ENCODE measurements at places on chromosomes 16 and 17.
A peak's percentile ranks its signal among the peaks of the same experiment; 100 is the strongest.

DNA sequence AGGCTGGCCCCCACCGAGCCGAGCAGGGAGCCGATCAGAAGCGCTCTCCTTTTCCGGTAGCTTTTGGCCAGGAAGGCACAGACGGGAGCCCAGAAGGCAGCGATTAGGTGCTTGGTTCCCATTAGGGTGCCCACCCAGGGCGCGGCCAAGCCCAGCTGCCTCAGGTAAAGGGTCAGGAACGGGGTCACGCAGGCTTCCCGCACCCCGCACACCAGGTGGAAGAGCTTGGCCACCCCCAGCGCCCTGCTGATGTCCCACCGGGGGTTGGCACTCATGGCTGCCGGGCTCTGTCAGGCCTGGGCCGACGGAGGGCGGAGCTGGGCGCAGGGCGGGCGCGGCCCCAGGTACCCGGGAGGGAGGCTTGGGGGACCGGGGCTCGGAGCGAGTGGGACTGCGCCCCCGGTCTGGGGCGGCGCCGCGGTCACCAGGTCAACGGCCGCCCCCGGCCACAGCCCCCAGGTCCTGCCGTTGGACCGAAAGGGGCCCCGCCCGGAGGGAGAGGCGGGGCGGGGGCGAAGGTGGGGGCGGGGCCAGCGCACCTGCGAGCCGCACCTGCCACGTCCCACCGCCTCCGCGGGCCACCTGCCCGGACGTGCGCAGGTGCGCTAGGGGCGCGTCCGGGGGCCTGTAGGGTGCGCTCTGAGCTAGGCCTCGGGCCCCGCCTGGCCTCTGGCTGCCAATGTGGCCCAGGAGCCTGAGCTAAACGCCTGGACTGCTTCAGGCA, at the start of gene MFSD6L:
TSS of gene MFSD6L (minus strand) at position 520 of the 724 bp plus-strand sequence. CDS start at position 275, 245 bp downstream.
- DNase-seq = no peak

GRCh38 chr16:56789360-56789759, 59.4 kb downstream of the NUP93 start:
- peak; percentile 38 for DNase-seq

DNA sequence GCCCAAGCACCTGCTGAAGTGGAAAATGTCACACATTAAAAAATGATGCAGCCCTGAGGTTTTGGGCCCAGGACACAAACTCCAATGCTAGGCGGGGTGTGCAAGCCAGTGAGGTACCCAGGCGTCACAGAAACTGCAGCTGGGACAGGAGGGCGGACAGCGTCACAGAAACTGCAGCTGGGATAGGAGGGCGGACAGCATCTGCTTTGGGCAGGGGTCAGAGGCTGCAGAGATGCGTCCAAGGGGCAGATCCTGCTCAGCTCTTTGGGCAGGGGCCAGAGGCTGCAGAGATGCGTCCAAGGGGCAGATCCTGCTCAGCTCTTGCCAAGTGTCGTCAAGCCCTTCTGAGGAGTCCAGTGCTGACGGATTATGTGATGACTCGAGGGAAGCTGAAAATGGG, 43.9 kb upstream of the RCVRN start:
- no peak for DNase-seq

GRCh38 chr17:28188841-28189263, 130.1 kb upstream of the TMEM97 start:
- DNase-seq = no peak

GRCh38 chr17:56939869-56940484, 20.9 kb downstream of the COIL start:
- peak; percentile 68 for DNase-seq

GRCh38 chr16:21982108-21982507, 18.8 kb downstream of the PDZD9 start:
- no peak for DNase-seq

GRCh38 chr17:72119873-72120641, 763 bp upstream of the SOX9 start:
- no peak for DNase-seq

DNA sequence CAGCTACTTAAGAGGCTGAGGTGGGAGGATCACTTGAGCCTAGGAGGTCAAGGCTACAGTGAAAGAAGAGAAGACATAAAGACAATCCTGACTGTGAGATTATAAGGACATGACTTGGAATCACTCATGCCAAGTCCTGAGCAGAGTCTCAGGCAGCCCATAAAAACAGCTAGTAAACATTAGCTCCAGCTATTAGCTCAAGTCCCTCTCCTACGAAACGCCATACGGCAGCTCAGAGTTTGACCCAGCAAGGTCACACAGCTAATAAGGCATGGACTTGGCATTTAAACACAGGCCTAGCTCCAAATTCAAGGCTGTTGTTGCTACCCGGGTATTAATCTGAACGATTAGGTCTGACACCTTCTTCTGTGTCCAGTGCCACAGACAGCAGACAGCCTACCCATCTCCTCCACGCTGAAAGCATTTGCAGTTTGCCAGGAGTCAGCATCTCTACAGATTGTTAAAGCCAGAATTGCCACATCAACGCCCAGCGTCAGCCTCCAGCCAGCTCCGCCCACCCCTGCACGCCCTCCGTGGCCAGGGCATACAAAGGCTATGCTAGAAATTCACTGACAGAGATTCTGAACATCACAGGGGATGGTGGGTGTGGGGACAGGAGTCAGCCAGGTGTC, 9.9 kb upstream of the TMEM114 start:
- no peak for DNase-seq

- DNase-seq = peak; percentile 89
Measured at GRCh38 chr16:30184096-30184890, 891 bp downstream of the CORO1A start.

DNA sequence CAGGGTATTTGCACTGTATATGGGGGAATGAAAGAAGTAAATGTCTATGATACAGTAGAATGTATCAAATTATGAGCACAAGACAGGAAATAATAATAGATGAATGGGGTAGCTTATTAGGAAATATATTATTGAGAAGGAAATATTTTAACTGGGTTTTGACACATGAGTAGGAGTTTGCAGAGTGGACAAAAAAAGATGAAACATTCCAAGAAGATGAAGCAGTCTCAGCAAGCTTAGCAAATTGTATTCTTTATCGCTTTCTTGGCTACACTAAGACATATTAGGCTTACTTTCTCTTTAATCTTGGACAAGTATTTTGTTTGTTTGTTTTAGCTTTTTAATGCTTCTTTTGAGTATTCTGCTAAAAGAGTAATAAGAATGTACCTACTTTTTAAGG, 1.3 kb upstream of the KRTAP4-9 start:
- DNase-seq = no peak
